Esophagus muscularis mucosa (tissue), 4 donors: ENCODE measurements at places on chromosomes 7 and 10. TPM values are rescaled to one million over a fixed set of nuclear protein-coding genes. Genes with fewer than 3 reads are reported as not detected.

Gene MYL10
- not detected for total RNA-seq

Gene PDE6C
- not detected for total RNA-seq

Gene DPYSL4
- total RNA-seq: 4.5 TPM

Gene COL1A2
- total RNA-seq: 415 TPM

Gene BTRC
- 10.1 TPM for total RNA-seq

Gene GSTO2
- total RNA-seq: 0.42 TPM

Gene GIMAP8
- 7.1 TPM for total RNA-seq

Gene CYP17A1
- not detected for total RNA-seq
